ENCODE measurements at places on chromosomes 11 and 22.

GRCh38 chr11:32947978-32948377, 55.4 kb downstream of the QSER1 start:
- DNase-seq = no peak

DNA sequence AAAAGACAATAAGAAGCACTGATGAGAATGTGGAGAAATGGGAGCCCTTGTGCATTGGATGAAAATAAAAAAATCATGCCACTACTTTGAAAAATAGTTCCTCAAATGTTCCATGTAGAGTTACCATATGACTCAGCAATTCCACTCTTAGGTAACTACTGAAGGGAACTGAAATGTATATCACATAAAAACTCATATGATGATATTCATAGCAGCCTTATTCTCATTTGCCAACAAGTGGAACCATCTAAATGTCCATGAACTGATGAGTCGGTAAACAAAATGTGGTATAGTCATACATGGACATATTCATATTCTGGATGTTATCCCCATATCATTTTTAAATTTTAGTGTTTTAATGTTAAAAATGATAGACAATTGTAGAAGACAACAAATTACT, 3.5 kb downstream of the KRTAP5-9 start:
- no peak for DNase-seq

DNA sequence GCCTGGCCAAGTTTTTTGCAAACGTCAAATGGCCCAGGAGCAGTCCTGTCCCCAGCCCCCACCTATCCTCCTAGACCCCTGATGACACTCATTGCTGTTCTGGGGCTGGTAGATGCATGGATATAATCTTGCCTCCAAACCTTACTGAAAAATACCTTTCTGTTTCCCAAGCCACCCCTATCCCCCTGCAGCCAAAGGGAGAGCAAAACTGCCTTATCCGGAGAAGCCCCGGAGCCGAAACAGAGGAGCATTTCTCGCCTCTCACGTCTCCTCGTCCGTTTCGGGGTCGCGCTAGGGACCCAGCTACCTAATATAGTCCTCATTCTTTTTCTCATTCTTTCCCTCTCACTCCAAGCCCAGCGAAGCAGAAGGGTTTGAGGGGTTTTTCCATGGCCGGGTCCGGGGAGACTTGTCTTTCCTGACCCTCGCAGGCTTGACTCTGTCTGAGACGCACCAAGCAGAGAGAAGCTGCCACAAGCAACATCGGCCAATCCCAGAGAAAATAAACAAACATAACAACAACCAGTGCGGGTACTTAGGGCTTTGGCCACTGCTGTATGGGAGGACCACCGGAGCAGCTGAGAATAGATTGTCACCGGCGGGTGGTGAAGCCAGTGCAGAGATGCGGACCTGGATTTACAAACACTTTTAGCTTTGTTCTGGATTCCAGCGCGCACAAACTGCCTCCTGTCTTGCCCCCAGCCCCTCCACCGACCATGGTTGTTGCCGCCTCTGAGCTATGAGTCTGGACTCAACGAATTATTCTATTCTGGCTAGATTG, 1.6 kb downstream of the BSX start:
- no peak for DNase-seq

DNA sequence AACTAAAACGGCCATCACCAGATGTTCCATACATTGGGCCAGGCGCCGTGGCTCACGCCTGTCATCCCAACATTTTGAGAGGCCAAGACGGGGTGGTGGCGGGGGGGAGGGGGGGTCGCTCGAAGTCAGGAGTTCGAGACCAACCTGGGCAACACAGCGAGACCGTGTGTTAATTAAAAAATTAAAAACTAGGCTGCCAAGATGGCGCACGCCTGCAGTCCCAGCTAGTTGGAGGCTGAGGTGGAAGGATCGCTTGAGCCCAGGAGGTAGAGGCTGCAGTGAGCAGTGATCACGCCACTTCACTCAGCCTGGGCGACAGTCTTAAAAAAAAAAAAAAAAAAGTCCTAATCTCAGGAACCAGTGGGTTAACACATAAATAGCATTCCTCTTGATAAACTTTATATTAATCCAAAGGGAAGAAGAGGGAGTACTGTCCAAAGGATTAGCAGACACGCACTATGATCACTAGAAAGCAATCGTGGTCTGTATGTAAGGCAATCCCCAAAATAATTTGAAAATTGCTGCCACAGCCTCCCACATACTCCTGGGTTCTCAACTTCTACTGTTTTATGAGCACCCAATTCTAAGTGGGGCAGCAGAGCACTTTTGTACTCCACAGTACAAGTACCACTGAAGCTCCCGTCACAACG, 604 bp downstream of the PUS3 start:
- DNase-seq = no peak

DNA sequence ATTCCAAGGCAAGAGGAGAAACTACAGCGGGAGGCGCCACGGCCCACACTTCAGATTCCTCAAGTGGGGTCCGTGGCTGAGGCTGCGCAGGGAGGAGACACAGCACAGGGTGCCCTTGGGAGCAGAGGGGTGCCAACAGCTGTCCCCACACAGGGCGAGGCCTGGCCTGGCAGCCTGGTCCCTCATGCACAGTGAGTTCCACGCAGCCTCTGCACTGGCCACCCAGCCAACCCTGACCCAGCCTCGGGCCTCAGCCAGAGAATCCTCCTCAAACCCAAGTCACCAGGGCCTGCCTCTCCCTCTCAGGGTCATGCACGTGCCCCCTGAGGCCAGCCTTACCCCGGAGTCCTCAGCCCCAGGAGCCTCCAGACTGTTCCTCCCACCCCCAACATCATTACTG, 22.4 kb upstream of the MOB2 start:
- DNase-seq = no peak

GRCh38 chr11:73478737-73479347, 102.6 kb downstream of the RELT start:
- DNase-seq = peak; percentile 39

- DNase-seq = no peak
Observed at GRCh38 chr11:90556026-90556425, 333.2 kb upstream of the CHORDC1 start.

- DNase-seq = no peak
Observed at GRCh38 chr22:31550871-31551370, 54.6 kb downstream of the SFI1 start.

DNA sequence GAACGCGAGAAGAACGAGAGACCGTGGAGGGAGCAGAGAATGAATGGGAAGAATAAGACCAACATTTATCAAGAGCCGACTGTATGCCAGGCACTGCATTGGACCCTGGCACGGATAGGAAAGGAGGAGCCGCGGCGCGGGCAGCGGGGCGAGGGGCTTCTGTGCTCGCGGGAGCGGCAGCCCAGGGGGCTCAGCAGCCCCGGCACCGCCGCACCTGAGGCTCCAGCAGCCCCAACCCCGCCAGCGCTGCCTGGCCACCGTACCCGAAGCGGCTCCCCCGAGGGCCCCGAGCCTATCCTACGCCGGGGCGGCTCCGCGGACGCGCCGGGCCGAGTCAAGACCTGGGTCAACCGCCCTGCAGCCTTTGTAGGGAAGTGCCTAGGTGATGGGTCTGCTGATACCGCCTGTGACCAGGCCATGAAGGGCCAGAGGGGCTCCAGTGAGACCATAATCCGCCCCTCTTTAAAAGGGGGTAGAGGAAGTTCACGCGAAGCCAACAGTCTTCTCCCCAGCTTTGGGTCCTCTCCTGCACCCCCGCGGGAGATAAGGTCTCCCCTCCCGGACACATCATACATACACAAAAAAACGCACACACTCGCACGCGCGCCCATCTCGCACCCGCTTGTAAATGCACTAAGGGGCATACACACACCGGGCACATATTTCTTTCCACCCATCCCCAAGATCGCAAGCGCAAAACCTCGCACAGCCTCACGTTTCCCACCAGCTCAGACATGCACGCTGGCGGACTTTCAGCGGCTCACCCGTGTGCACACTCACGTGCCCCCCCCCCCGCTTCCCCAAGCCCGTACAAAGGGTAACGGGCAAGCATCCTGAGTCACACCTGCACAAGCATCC, 935 bp upstream of the RTN4RL2 start:
- peak; percentile 75 for DNase-seq

DNA sequence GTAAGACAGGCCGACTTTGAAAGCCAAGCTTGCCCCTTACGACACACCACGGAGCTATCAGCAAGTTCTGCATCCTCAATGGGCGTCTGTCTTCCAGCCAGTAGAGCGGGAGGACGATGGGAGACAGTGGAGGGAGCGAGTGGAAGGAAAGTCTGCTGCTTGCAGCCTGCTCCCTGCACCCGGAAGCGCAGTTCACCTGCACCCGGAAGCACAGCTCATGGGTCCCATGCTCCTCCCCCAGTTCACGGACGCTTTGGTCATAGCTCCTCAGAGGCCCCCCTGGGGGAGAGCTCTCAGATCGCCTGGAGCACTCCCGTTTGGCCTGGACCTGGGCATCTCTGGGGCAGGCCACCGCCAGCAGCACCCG, 51.3 kb downstream of the FBLN1 start:
- DNase-seq = no peak

DNA sequence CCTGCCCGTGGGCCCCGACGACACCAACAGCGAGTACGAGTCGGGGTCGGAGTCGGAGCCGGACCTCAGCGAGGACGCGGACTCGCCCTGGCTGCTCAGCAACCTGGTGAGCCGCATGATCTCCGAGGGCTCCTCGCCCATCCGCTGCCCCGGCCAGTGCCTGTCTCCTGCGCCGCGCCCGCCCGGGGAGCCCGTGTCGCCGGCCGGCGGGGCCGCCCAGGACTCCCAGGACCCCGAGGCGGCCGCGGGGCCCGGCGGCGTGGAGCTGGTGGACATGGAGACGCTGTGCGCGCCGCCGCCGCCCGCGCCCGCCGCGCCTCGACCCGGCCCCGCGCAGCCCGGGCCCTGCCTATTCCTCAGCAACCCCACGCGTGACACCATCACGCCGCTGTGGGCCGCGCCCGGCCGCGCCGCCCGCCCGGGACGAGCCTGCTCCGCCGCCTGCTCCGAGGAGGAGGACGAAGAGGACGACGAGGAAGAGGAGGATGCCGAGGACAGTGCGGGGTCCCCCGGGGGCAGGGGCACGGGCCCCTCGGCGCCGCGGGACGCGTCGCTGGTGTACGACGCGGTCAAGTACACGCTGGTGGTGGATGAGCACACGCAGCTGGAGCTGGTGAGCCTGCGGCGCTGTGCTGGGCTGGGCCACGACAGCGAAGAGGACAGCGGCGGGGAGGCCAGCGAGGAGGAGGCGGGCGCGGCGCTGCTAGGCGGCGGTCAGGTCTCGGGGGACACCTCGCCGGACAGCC, 3.8 kb downstream of the MAPK8IP2 start:
- DNase-seq = no peak

GRCh38 chr11:67071420-67072284, 15.0 kb downstream of the RHOD start:
- no peak for DNase-seq

- DNase-seq = no peak
Observed at GRCh38 chr11:74185285-74185684, 14.2 kb downstream of the PPME1 start.

- peak; percentile 21 for DNase-seq
Observed at GRCh38 chr22:39243439-39244135, 1.2 kb downstream of the PDGFB start.

DNA sequence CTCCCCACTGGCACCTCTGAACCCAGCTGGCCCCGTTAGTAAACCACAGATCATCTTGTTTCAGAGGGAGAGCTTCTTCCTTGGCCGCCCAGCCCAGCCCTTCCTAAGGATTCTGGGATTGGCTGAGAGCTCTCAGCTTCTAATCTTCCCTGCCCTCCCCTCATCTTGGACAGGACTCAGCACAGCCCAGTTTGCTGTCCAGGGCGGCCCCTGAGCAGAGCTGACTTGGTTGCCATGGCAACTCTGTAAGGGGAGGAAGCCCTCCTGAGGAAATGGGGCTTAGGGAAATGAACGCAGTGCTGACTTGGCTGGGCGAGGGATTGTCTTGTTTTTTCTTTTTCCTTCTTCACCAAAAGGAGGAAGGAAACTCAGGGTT, 4.6 kb downstream of the APOL4 start:
- DNase-seq = no peak

Data from NCI-H2171 treated with DMSO at 0.1 percent for 48 hours (cell line).